EH (cell line): ENCODE measurements at places on chromosomes 1 and 21.

DNA sequence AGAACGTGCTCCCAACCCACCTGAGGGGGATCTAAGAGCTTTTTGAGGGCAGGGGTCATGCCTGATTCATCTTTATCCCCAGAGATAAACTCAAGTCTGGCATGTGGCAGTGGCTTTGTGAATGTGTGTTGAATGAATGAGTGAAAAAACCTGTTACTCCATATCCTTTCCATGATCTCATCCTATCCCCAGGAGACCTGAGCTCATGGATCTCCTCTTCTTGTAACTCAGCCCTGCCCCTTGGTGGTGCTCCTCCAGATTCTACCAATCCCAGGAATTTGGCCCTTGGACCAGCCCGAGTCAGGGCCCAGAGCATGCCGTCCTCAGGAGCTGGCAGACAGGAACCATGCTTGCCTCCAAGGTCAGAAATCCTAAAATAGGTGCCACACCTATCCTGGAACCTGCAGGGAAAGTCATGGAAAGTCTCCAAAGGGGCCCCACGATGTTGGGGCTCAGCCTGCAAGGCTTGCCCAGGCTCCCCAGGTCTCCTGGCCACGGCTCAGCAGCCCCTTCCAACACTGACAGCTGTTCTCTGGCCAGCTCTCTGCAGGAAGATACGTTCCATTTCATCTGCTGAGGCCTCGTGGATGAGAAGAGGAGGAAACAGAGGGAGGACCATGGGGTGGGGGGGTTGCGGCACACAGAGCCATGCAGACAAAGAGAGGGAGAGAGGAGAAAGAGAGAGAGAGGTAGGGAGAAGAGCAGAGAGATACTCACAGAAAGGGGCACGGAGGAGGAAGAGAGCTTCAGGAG is 214.6 kb downstream of the TRABD2B start:
- DNase-seq: no peak

DNA sequence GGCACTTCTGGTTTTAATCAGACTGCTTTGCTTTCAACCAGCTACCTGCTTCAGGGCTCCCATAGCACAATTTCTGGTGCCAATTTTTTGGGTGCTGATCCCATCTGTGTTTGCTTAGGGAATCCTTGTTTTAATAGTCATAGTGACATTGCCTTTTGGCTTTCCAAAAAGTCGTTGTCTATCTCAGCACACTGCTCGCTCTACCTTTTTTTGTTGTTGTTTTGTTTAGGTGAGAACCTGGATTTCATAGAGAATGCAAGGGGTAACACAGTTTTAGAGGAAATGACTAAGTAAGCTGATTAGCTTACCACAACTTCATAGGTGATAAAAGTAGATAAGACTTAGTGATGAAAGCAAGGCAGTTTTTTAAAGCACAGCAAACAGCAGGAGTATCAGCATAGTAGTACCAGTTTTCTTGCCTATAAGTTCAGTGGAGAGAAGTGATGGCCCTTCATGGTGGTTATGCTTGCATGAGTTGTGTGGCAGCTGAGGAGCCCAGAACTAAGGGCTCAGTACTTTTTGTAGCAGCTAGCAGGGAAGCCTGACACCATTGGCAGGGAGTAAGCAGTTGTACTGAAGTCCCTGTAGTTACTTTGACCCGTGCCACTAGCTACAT is 31.3 kb downstream of the NEK7 start:
- DNase-seq: no peak

DNA sequence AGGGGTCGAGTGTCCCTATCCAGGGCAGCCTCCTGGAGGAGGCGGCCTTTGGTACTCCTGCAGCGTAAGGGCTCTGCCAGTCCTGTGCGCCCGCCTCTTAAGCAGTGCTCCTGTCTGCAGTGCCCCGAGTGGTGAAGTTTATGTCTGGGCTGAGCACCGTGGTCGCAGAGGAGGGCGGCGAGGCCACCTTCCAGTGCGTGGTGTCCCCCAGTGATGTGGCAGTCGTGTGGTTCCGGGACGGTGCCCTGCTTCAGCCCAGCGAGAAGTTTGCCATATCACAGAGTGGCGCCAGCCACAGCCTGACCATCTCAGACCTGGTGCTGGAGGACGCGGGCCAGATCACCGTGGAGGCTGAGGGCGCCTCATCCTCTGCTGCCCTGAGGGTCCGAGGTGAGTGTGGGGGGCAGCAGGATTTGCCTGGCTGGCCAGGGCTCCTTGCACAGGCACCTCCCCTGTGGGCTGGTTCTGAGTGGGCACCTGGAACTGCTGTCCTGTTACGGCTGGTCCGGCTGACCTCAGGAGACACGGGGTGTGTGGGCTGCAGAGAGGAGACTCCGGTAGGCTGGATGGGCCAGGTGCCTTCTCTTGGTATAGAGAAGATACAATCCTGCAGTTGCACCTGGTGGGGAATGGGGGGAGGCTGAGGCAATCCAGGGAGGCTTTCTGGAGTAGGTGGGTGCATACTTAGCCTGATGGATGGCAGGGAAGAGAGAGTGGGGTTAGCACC is 66.8 kb downstream of the OBSCN start:
- DNase-seq: no peak

DNA sequence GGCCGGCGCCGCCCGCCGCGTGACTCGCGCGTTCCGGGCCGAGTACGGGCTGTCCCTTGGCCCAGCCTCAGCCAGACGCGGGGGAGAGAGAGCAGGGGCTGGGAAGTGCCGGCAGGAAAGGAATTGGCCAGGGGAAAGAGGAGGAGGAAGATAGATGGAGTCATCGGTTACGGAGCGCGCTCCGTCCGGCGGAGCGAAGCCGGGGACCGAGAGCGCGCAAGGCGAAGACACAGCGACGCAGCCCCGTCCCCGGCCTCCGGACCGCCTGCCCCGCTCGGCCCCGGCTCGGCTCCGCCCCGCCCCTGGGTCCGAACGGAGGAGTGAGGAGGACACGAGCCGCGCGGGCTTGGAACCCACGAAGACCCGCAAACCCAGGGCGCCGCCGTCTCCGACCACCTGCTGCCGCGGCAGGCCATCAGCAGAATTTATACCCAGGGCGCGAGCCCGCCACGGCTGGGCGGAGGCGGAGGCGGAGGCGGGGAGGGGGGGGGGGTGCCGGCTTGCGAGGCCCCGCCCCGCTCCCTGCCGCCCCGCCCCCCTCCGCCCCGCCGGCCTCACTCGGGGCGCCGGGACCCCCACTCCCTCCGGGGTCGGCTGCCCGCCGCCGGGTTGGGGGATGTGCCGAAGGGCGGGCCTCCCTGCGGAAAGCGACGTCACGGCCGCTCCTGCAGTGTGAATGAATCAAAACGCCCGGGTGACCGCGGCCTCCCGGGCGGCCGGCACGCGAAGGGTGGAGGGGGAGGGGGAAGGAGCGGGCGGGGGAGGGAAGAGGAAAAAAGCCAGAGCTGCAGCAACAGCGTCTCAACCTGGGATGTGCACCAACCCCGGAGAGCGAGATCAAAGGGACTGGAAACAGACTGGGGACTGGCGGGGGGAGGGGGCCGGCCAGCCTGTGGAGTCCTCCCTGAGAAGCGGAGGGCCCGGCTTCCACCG is at the start of gene LHX4:
TSS of gene LHX4 (plus strand) at position 782 of the 933 bp plus-strand sequence. CDS start 266 bp downstream, outside the sequence.
- DNase-seq: peak; percentile 38

DNA sequence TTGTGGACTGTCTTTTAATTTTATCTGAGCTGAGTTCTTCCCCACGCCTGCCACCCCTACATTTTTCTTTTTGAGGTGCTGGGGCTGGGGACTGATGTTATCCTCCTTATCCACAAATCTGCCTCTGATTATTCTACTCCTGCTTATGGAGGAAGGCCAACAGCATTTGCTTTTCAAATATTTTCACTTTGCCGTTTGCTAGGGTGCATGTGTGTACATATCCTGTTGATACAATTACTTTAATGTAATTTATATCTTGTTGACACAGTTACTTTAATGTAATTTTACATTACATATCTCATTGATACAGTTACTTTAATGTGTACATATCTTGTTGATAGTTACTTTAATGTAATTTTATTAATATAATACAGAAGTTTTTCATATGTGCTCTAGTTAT is 36.2 kb downstream of the PRRC2C start:
- no peak for DNase-seq

- DNase-seq: no peak
Measured at GRCh38 chr1:206867239-206867638, 1.8 kb downstream of the IL20 start.

- DNase-seq: no peak
Measured at GRCh38 chr1:192849011-192849410, 40.2 kb downstream of the RGS2 start.

GRCh38 chr1:233443040-233443760 is 115.7 kb downstream of the MAP3K21 start:
- peak; percentile 37 for DNase-seq

- DNase-seq: peak; percentile 68
Measured at GRCh38 chr1:85865213-85865612, 157.0 kb upstream of the ZNHIT6 start.

DNA sequence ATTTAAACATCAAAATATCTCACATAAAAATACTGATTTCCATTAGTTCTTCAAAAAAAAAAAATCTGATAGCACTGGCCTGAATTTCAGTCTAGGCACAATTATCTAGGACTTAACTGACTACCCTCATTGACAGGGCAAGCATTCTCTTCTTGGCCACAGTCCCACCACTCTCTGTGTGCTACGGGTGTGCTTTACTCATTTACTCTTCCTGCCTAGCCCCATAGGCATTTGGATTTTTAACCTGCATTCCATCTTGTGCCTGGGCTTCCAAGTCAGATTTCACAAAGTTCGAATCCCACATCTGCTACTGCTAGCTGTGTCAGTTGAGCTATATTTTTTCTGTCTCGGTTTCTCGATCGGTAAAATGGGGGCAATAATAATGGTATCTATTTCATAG is 38.0 kb downstream of the PTPN14 start:
- peak; percentile 40 for DNase-seq

DNA sequence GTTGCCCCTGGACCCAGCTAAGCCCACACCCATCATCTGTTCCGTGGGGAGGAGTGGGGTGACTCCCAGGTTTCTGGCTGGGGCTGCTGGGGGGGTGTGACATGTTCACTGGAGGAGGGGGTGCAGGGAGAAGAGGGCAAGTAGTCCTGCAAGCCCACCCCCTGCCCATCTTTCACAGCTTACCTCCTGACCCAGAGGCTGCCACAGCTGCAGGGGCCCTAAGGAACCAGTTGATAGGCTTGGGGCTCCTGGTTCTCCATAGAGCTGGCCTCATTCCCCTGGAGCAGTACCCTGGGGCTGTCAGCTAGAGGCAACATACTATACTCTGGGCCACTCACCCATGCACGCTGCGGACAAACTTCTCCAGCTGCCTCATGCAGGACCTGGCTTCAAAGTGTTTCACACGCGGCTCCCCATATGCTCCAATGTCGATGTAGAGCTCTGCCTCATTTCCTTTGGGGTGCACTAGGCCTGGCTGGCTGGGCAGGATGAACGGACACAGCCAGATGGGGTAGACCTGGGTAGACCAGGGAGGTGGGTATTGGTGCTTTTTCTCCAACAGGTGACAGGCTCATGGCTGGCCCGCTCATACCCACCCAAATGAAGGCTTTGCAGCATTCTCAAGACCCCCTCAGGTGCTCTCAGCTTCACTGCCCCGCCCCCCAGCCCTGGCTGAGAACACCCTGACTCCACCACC is 33.8 kb downstream of the DHCR24 start:
- no peak for DNase-seq

DNA sequence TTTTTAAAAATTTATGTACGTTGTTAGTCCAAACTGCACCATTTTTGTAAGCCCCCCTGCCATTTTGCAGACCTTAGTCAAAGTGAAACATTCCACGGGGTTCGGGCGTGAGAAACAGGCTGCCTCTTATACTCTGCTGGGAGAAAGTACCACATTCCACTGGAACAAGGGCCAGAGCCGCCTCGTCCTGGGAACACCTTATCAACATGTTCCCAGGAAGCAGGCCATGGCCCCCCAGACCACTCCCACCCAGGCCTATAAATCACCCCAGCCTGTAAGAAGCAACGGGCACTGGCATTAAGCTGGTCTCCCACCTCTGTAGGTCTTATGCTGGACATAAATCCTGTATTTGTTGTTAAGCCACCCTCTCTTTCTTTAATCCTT is 854 bp upstream of the ZRANB2 start:
- no peak for DNase-seq

DNA sequence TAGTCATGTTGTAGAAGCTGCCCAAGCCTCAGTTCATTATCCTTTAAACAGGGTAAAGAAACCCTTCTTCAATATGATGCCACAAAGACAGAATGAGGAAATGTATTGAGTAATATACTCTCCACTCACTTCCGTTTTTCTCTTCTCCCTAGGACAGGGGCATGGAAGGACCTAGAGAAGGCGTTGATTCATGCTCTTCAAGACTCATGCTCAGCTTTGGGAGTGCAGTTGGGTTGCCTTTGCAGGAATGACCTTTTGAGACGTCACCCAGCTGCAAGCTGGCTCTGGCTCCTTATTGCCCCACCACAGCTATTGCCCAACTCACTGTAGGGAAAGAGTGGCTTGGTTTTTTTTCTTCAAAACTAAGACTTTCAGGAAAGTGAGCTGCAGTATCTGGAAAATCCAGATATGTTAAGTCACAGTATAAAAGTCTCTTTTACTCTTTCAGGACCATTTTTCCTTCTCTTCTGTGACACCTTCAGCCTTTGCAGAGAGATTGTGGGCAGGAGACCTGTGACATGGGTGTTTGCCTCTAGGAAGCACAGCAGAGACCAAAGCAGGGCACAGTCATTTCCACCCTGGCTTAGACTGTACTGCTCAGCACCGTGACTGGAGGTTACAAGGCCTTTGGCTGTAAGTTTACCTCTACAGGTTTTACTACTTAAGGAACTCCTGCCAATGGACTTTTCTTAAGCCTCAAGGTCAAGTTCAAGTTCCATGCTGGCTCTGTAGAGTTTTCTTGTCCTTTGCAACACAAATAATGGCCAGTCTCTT is 39.5 kb downstream of the XCL2 start:
- DNase-seq: peak; percentile 30

GRCh38 chr1:220733086-220733601 is 15.0 kb upstream of the MTARC2 start:
- peak; percentile 87 for DNase-seq

DNA sequence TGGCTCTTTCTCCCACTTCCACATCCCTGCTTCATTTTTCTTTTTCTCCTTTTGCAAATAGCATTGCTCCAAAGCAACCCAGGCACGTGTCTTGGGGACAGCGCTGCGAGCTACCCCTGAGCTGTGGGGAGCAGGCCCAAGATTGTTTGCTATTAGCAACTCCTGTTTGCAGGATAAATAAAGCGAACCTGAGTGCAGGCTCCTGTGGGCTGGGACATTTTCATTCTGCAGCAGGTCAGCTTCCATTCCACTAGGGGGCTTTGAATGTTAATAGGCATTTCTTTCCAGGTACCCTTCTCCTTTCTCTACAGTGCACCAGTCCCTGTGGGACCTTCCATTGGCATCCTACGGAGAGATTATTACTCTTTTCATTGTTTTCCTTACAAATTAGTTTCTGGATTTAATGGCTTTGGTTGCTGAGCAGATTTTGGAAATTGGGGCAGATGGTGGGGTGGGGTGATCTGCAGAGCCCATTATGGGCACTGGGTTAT is 54.0 kb downstream of the OLFML3 start:
- DNase-seq: no peak

- DNase-seq: peak; percentile 98
Measured at GRCh38 chr1:65820983-65821382, 28.3 kb downstream of the PDE4B start.
